Activated naive CD4-positive, alpha-beta T cell treated with anti-CD3 and anti-CD28 coated beads, Interleukin-2, amount 10 ng/mL, durations not matched to agents 5 hours and 36 hours (primary cell): ENCODE measurements at places on chromosomes 1 and 21. TPM values are rescaled to one million over a fixed set of nuclear protein-coding genes. Genes with fewer than 3 reads are reported as not detected.

INSRR gene
- total RNA-seq = 0.08 TPM

OR6N1 gene
- not detected for total RNA-seq

LEMD1 gene
- total RNA-seq = not detected

PADI3 gene
- total RNA-seq = not detected

TMEM240 gene
- 0.45 TPM for total RNA-seq

LIPI gene
- not detected for total RNA-seq

NTMT2 gene
- not detected for total RNA-seq

IVNS1ABP gene
- 90.6 TPM for total RNA-seq

HEYL gene
- total RNA-seq = not detected

ACKR1 gene
- not detected for total RNA-seq

C1QA gene
- not detected for total RNA-seq

S100A14 gene
- not detected for total RNA-seq

CCDC27 gene
- not detected for total RNA-seq

HSPA13 gene
- 37.5 TPM for total RNA-seq

LHX4 gene
- total RNA-seq = not detected

ANGPTL1 gene
- total RNA-seq = not detected

FCGR3A gene
- 0.55 TPM for total RNA-seq

MAP1LC3C gene
- total RNA-seq = not detected

FAM163A gene
- total RNA-seq = not detected
